Fibroblast of villous mesenchyme (primary cell): ENCODE measurements at places on chromosomes 5 and 9. TPM values are rescaled to one million over a fixed set of nuclear protein-coding genes. Genes with fewer than 3 reads are reported as not detected.
A peak's percentile ranks its signal among the peaks of the same experiment; 100 is the strongest.

- no peak for DNase-seq
Observed at GRCh38 chr5:42242881-42243485, 180.3 kb upstream of the GHR start.

C5orf52 gene
- not detected in 2 replicates for total RNA-seq

- DNase-seq, result no peak
Observed at GRCh38 chr5:127515693-127516440, 1.6 kb upstream of the PRRC1 start.

DNA sequence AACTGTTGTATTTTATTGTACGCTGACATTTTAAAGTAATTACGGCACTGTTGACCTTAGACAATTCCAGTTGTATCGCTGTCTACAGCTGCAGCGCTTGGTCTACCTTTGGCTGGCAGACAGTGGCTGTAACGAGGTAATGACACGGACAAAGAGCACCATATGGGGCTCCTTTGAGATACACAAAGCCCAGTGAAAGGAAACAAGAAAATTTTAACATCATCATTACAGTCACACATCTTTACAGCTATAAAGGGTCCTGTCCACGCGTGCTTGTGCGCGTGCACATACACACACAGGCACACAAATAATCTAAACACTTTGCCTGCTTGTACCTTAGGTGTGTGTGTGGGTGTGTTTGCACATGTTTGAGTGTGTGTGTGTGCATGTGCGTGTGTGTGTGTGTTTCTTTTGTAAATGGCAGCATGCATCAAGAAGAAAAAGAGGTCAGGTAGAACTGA lies 946.0 kb downstream of the NR2F1-AS1 start:
- no peak for DNase-seq

DNA sequence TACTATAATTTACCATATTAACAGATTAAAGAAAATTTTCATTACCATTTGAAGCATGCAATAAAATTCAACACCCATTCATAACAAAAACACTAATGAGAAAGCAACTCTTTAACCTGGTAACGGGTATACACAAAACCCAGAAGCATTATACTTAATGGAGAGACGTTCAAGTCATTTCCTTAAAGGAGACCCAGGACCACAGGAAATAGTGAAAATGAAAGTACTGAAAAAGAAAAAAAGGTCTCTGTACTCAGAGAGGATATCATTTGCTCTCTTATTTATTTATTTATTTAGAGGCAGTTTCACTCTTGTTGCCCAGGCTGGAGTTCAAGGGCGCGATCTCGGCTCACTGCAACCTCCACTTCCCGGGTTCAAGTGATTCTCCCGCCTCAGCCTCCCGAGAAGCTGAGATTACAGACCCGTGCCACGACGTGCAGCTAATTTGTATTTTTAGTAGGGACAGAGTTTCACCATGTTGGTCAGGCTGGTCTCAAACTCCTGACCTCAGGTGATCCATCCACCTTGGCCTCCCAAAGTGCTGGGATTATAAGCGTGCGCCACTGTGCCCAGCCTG lies 61.6 kb downstream of the SETX start:
- DNase-seq, result no peak

PCDHB14 gene
- total RNA-seq, result 0.32 and 0.43 TPM in 2 replicates

DNA sequence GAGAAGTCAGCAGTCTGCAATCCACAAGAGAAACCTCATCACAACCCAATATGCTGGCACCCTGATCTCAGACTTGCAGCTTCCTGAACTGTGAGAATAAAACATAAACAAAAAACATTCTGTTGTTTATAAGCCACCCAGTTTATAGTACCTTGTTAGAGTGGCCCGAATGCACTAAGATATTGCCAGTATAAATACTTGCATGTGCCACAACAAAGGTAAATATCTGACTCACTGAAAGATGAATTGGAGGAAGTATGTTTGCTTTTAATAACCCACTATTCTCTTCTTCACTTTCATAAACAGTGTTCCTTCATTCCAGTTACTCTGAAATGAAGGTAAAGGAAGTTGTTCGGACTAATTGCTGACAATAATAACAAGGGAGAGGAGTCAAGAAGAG lies 1163.4 kb upstream of the CDH6 start:
- DNase-seq, result no peak

GRCh38 chr9:86274821-86275643 lies 7.3 kb downstream of the ISCA1 start:
- DNase-seq, result no peak

FOXD4L5 gene
- total RNA-seq, result under 0.01 TPM in 1 of 2 replicates, not detected in the other

DNA sequence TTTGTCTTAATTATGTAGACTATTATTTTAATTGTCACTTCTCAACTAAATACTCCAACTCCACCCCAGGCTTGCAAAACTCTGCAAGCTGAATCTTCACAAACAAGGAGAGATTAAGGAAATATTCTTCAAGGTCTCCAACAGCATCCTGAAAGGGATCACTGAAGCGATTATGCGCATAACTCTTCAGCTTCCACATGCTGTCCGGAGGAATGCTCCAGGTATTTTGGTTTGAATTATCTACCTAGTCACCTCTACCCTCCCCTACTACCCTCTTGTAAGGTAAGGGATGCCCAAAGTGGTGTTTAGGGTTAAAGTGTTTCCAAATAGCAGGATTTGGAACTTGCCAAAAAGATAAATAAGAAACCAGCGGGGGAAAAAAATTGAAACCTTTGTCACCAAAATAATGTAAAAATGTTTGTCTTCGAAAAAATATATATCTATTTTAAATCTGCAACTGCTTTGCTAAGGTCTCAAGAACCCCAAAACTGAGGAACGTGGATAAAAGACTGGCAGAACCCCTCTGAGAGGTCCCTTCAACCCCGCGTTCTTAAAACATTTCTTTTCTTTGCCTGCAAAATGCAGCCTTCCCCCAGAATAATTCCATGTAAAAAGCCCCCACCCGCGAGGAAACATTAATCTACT lies 11.6 kb downstream of the PTCH1 start:
- DNase-seq, result no peak

DNA sequence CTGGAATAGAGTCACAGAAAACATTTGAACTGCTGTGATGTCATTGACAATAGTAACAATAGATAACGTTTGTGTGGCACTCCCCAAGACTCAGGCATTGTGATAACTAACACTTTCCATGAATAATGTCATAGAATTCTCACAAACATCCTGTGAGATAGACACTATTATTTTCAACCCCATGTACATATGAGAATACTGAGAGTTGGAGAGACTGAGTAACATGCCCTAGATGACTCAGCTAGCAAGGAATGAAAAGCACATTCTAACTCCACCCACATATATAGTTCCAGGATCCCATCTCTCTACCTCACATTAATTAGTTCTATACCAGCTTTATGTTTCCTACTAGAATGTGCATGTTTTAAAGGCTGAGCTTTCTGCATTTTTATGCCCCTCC lies 71.4 kb downstream of the ASTN2 start:
- DNase-seq, result no peak

TGFBR1 gene
- 51.0 and 68.0 TPM in 2 replicates for total RNA-seq

GRCh38 chr9:76161106-76161505 lies 233.1 kb downstream of the RFK start:
- no peak for DNase-seq

- peak; percentile 7 for DNase-seq
Observed at GRCh38 chr9:117952581-117952980, 248.4 kb downstream of the TLR4 start.

- DNase-seq, result peak; percentile 90
Observed at GRCh38 chr5:135437796-135438560, 9.2 kb downstream of the DCANP1 start.

CREBRF gene
- 8.1 and 15.5 TPM in 2 replicates for total RNA-seq

- peak; percentile 16 for DNase-seq
Observed at GRCh38 chr9:78383130-78383529, 86.2 kb downstream of the PSAT1 start.
